A172 (cell line): ENCODE measurements at places on chromosomes 3 and 15.

DNA sequence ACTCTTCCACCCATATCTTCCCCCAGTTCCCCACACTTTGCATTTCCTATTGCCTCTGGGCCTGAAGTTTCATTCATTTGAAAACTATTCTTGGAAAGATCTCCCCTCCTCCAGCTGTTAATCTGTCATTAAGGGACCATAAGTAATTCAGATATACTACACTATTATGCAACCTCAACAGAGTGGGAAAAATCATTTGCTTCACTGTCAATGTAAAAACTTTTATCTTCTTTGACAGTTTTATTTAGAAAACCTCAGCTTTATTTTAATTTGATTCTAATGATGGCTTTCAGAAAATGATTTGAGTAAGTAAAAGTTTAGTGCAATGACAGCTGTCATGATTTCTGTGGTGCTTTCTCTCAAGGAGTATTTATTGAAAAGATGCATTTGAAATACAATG, 435.3 kb upstream of the KCNMB2 start:
- no peak for DNase-seq

DNA sequence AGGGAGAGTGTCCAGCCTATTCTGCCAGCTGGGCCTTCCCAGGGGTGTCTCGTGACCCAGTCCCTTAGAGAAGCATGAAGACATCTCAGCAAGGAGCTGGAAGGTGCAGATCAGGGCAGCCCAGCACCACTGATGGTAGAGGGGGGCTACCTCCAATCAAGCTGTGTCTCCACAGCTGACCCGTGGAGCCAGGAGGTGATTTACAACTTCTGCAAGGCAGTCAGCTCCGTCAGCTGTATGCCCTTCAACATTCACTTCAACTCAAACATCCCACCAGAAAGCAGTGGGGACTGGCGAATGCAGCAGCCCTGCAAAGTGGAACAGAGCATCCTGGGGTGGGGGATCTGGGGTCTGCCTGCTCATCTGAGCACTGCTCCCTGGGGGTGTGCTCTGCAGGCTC, 32.6 kb upstream of the FRG2C start:
- DNase-seq: no peak

DNA sequence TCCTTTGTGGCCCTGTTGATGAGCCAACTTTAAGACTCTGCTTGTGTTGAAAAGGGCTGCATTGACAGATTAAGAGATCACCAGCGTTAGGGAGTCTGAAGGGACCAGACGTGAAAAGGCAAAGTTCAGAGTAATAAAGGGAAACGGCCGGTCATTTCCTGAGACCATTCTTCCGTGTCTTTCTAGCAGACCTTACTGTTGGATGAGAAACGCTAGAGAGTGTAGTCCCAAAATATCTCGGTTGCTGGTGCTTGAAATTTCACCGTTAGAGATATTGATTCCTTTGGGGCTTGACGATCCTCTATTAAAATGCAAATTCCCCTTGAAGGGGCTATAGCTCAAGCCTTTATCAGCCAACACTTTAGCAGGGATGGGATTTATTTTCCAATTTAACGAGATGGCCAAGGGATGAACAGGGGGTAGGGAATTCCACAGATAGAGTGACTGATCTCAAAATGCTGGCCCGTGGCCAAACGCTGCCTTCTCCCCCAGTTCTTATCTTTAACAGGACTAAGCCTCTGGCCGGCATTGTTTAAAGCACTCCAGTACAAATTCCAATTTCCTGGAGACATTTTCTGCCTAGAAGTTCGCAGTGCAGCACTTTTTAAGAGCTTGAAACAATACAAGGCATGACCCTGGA, 250.4 kb downstream of the TJP1 start:
- no peak for DNase-seq

- DNase-seq: no peak
These were observed 44.4 kb downstream of the AGTR1 start for GRCh38 chr3:148742118-148742517.

- DNase-seq: no peak
These were observed 130.9 kb upstream of the CTDSPL start for GRCh38 chr3:37730825-37731224.

DNA sequence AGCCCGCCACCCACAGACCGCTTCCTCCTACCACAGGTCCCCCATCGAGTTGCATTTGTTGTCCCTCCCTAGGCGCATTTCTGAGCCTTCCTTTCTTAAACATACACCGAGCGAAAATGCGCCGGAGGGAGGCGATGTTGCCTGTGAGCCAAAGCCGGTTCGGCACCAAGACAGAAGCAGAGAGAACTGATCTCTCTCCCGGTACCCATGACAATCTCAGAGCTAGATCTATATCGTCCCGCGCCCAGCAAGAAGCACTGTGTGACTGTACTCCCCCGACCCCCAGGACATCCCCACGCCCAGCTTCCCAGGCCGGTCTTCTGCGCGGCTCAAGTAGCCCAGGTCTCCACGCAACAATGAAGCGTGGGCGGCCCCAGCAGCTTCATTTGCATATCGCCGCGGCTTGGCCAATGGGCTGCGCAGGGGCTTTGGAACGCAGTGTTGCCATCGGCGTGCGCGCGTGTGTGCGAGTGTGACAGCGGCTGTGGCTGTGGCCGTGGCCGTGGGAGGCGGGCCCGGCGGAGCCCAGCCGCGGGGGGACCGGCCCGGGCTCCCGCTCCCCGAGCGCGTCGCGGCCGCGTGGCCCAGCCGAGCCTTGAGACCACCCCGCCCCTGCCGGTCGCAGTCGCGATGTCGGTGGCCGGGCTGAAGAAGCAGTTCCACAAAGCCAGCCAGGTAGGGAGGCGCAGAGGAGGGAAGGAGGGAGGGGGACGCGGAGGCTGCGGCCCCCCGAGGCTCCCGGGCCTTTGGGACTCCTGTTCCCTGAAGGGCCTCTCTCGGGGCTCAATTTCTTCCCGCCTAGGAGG, at the start of gene SH3GL3:
Gene SH3GL3, plus strand, starts transcription at position 438 of the 806 bp plus-strand sequence. Its CDS starts 193 bp downstream, at position 631.
- peak; percentile 58 for DNase-seq

- no peak for DNase-seq
These were observed 48.3 kb upstream of the PRR23E start for GRCh38 chr3:127144631-127145030.

DNA sequence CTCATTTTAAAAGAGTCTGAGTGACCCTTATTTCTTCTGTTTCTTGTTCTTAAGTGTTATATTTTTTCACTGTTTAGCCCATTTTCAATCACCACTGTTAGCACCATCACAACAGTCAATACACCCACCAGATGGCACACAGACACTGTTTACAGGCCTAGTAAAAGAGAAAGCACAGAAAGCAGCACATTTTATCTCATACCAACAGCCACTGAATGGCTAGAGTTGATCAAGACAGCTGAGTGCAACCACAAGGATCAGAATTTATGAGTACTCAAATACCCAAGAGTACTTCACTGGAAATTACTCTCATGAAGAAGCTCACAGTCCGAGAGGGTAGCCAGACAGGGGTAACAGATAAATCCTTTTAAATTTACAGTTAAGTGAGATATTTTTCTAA, 127.0 kb downstream of the TFDP2 start:
- no peak for DNase-seq

GRCh38 chr3:5275529-5275928, 88.0 kb downstream of the EDEM1 start:
- DNase-seq: no peak
